Spleen (tissue), 13 donors: ENCODE measurements at places on chromosomes 1 and 21. TPM values are rescaled to one million over a fixed set of nuclear protein-coding genes. Genes with fewer than 3 reads are reported as not detected.

LAX1 gene
- total RNA-seq: 18.1 TPM

SAMSN1 gene
- 60.0 TPM for total RNA-seq

OR2M3 gene
- not detected for total RNA-seq

AADACL4 gene
- total RNA-seq: 0.32 TPM

UBL4B gene
- total RNA-seq: not detected

PANK4 gene
- 47.6 TPM for total RNA-seq

GRCh38 chr1:10378081-10378841 lies 20.6 kb upstream of the PGD start:
- peak; percentile 88 for DNase-seq

GRCh38 chr1:62875676-62876075 lies 91.7 kb downstream of the ATG4C start:
- no peak for DNase-seq

DNA sequence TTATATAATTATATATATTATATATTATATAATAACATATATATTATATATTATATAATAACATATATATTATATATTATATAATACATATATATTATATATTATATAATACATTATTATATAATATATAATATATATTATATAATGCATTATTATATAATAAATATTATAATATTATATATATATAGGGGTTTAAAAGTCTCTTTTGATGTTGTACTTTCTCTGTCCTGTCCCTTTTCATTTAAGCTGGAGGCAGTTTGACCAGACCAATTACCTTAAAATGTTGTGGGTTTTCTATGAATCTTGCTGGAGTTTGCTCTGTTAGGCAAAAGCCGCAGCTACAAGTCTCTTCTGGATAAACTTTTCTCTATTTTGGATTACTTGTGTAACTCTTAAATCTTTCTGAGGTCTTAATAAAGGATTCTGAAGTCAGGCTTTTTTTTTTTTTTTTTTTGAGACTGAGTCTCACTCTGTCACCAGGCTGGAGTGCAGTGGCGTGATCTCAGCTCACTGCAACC lies 22.2 kb upstream of the KIF1B start:
- DNase-seq: no peak

- no peak for DNase-seq
Observed at GRCh38 chr1:234920843-234921140, 207.8 kb downstream of the TOMM20 start.

GRCh38 chr1:205225901-205226765 lies 1.6 kb upstream of the TMCC2 start:
- DNase-seq: no peak

GRCh38 chr1:7865978-7866377 lies 13.1 kb upstream of the UTS2 start:
- no peak for DNase-seq

- DNase-seq: no peak
Observed at GRCh38 chr1:13759072-13759471, 59.1 kb downstream of the PRDM2 start.

DNA sequence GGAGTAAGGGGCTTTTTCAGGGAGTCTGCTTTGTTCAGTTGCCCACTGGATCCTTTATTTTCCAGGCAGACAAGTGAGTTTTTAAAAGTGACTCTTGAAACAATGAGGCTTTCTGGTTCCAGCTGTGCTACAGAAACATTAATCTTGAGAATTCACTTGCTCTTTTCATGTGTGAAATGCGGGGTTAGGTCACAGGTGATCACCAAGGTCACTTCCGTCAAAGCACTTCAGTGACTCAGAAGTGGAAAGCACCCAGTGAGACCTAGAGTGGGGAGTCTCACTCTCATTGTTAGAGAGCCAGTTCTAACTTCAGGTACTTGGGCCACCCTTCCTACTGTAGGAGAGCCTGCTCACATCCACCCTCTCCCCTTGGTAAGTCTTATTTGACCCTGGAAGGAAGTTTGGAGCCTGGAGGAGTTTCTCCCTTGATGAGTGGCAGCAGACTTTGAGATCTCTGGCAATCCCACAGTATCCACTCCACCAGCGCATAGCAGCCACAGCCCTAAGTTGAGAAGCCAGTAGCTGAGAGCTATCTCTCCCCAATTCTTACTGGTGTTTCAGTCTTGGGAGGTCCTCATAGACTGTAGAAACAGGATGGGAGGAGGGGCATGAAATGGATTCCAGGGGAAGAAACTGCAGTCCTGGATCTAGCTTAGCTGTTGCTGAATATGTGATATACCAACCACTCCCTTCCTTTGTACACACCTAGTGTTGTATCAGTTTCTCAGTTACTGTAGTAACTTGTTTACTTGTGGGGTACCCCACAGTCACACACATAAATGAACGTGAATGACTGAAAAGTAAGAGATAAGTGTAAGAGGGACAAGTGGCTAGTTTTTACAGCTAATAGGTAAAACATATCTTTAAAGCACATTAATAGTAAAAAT lies 3.1 kb downstream of the TACSTD2 start:
- no peak for DNase-seq

DNA sequence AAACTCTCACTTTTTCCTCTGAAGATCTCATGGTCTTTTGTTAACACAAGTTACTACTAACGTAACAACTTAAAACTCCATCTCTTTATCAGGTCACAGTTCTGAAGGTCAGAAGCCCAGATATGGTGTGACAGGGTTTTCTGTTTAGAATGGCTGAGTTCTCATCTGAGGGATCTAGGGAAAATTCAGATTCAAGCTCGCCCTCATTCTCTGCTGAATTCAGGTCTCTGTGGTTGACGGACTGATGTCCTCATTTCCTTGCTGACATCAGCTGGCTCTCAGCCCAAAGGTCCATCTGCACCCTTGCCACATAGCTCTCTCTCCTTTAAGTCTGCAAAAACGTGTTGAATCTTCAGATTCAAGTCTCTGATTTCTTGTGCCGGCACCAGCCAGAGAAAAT lies 6.1 kb upstream of the NTPCR start:
- DNase-seq: no peak

- DNase-seq: no peak
Observed at GRCh38 chr1:30764939-30765555, 7.5 kb upstream of the LAPTM5 start.

DNA sequence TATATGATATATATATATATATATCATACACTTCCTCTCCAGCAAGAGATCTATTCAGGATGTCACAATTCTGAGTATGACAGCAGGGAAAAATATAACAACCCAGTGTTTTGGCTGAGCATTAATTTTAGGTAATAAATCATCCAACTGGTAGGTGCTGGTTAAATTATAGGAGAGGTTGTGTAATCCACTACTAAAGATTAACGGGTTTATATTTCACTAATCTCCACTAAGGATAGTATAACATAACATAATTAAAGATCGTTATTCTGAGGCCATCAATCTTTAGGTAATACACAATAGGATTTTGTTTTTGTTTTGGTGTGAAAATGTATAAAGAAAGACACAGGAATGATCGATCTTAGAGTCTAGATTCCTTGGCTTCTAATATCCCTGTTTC lies 102.2 kb downstream of the COQ8A start:
- DNase-seq: no peak

- no peak for DNase-seq
Observed at GRCh38 chr1:215603319-215603718, 36.2 kb downstream of the KCTD3 start.

DNA sequence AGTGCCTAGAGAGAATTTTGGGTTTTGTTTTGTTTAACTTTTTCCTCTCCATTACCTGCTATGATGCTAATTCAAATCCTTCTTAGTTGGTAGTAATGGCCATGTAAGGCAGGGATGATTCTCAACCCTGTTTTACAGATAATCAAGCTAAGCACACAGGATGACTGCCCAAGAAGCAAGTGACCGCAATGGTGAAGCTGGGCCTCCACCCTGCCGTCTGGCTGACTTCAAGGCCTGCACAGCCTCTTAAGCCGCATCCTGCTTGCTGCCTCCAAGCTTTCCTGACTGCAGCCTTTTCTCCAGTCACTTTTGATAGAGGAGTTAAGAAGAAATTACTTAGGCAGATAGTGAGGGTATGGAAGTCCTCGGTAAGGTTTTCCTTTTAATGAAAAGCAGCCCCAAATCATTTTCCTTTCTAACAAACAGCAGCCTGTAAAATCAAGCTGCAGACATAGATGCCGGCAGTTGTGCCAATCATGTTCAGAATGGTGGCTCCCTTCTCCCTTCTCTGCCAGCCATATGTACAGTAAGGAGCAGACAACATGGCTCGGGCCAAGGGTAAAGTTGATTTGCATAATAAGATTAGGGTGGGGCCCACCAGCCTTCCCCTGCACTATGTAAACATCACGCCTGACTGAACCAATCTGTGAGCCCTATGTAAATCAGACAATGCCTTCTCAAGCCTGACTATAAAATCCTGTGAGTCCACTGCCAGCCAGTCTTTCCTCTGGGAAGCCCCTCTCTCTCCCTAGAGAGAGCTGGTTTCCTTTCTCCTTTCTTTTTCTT lies 8.8 kb upstream of the CTBS start:
- no peak for DNase-seq
